ENCODE measurements at places on chromosomes 1 and 21. TPM values are rescaled to one million over a fixed set of nuclear protein-coding genes. Genes with fewer than 3 reads are reported as not detected.

DNA sequence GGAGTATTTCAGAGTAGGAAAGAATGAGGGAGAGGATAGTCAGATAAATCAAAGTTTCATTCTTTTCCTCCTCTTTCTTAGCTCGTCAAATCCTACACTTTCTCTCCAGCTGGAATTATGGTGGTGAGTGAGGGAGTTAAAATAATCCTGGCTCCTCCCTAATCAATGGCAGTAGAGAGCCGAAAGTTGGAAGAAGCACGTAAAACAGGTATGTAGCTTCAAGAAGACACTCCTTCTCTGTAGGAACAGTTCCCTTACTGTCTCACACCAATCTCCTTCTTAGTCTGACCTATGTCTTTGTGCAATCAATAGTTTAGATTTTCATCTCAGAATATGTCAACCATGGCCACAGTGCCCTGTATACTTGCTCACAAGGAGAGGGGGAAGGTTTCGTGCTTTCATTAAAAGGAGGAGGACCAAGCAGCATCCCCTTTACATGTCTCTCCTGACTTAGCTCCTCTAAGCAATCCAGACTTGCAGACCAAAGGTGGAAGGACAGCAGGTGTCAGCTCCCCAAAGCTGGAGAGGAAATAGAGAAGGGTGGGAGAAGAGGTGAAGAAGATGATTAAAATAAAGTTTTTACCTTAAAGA lies 878 bp downstream of the MINDY1 start:
- H3K4me1 ChIP-seq, result peaks cover 10% of the 10 kb centered on the region
- H3K36me3 ChIP-seq, result peaks cover 6% of the 10 kb centered on the region
- no peak for DNase-seq
- H3K4me3 ChIP-seq, result peak overlapping the region; percentile 67
- H3K27ac ChIP-seq, result peak overlapping the region; percentile 82
- no peaks in the 10 kb centered on the region for H3K27me3 ChIP-seq

- H3K4me3 ChIP-seq, result no peak overlapping the region
- H3K36me3 ChIP-seq, result no peaks in the 10 kb centered on the region
- no peaks in the 10 kb centered on the region for H3K27me3 ChIP-seq
- no peaks in the 10 kb centered on the region for H3K4me1 ChIP-seq
These were observed 199.4 kb downstream of the FOXD2 start for GRCh38 chr1:47637111-47637685.

DNA sequence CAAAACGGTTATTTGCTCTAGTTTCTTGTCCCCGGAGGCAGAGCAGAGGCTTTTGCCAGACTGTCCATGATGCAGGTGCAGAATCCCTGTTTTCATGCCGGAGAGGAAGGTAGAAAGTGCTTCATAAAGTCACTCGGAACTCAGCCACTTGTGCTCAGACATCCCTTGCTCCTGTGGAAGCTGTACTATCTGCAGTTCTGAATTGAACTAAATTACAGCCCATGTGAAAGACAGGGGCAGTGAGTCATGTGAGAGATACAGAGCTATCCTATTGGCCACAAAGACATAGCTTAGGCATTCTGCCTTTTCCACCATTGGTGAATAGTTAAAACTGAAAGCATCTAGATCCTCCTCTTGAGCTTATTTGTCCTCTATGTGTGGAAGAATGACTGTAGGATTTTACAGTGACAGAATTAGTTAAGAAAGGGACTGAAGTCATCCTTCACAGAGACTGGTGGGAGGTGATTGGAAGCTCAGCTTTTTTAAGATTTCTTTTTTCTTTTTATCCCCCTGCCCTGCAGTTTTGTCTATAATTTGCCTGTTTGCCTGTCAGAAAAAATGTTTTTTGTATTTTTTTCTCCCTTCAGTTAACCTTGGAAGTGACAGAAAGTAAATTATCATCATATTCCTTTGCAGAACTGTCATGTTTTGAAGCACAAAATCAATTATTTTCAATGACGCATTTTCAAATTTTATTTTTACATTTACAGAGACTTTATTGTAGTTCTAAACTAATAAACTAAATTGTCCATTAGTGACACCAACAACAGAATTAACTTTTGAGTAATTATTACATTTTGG lies 298.6 kb downstream of the PTPRC start:
- H3K4me3 ChIP-seq, result peak overlapping the region; percentile 49
- peaks cover 16% of the 10 kb centered on the region for H3K4me1 ChIP-seq
- DNase-seq, result no peak
- H3K27me3 ChIP-seq, result no peaks in the 10 kb centered on the region
- peak overlapping the region; percentile 56 for H3K27ac ChIP-seq

DNA sequence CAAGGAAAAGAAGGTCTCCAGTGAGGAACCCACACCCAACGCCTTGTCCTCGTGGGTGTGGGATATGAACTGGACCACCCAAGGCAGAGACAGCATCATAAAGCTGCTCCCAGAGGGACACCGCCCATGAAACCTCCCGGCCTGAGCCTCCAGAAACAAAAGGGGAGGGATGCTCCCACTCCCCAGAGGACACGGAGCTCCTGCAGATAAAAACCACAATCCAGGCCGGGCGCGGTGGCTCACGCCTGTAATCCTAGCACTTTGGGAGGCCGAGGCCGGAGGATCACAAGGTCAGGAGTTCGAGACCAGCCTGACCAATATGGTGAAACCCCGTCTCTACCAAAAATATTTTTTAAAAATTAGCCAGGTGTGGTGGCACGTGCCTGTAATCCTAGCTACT lies 66.4 kb downstream of the CHD5 start:
- no peak overlapping the region for H3K27ac ChIP-seq
- H3K4me3 ChIP-seq, result no peak overlapping the region
- no peaks in the 10 kb centered on the region for H3K27me3 ChIP-seq
- no peaks in the 10 kb centered on the region for H3K4me1 ChIP-seq
- no peaks in the 10 kb centered on the region for H3K36me3 ChIP-seq

GRCh38 chr1:6052543-6053205 lies 7.0 kb downstream of the KCNAB2 start:
- H3K4me1 ChIP-seq, result no peaks in the 10 kb centered on the region
- no peak overlapping the region for H3K4me3 ChIP-seq
- no peaks in the 10 kb centered on the region for H3K27me3 ChIP-seq
- no peaks in the 10 kb centered on the region for H3K36me3 ChIP-seq

GRCh38 chr1:203582568-203582967 lies 44.1 kb upstream of the ATP2B4 start:
- H3K36me3 ChIP-seq, result no peaks in the 10 kb centered on the region
- H3K27ac ChIP-seq, result no peak overlapping the region
- DNase-seq, result no peak
- H3K4me1 ChIP-seq, result no peaks in the 10 kb centered on the region
- no peak overlapping the region for H3K4me3 ChIP-seq

The ATP6V0B gene
- total RNA-seq, result 108 TPM

The OBSCN gene
- 7.9 TPM for total RNA-seq

The GBP6 gene
- total RNA-seq, result 0.09 TPM

The CFAP126 gene
- not detected for total RNA-seq
